ENCODE measurements at places on chromosomes 1 and 21.
A peak's percentile ranks its signal among the peaks of the same experiment; 100 is the strongest.

GRCh38 chr1:117567976-117568375, 37.9 kb upstream of the TENT5C start:
- no peak for DNase-seq

GRCh38 chr1:202247837-202248795, 54.5 kb downstream of the LGR6 start:
- DNase-seq, result no peak

DNA sequence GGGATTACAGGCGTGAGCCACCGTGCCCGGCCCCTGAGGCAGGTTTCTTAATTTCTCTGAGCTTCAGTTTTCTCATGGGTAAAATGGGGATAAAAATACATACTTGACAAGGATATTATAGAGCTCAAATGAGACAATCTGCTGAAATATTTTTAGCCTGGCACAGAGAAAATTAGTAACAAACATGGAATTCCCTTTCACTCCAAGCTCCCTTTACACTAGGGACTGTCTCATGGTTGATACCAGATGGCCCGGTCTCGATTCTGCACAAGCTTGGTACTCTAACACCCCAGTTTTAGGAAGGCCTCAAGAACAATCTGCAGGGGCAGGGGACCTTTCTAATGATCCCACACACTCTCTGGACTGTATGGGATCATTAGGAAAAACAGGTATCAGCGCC, 671.7 kb downstream of the SMYD3 start:
- DNase-seq, result no peak

GRCh38 chr1:29563571-29563970, 327.2 kb downstream of the PTPRU start:
- no peak for DNase-seq

GRCh38 chr21:25577424-25578055, 29.7 kb downstream of the MRPL39 start:
- no peak for DNase-seq

DNA sequence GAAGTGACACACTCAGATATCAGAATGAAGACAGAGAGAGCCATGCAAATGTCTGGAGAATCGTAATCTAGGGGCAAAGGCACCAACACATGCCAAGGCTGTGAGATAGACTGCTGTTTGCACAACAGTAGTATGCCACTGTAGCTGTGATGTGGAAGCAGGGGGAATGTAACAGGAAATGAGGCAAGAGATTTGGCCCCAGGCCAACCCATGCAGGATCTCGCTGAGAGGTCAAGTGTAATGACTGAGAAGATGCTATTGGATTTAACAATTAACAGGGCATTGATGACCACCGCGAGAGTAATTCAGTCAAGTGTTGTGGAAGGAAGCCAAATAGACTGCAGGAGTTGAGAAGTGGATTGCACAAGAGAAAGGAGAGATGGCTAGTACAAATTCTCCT, 107.3 kb upstream of the ST6GALNAC5 start:
- no peak for DNase-seq

DNA sequence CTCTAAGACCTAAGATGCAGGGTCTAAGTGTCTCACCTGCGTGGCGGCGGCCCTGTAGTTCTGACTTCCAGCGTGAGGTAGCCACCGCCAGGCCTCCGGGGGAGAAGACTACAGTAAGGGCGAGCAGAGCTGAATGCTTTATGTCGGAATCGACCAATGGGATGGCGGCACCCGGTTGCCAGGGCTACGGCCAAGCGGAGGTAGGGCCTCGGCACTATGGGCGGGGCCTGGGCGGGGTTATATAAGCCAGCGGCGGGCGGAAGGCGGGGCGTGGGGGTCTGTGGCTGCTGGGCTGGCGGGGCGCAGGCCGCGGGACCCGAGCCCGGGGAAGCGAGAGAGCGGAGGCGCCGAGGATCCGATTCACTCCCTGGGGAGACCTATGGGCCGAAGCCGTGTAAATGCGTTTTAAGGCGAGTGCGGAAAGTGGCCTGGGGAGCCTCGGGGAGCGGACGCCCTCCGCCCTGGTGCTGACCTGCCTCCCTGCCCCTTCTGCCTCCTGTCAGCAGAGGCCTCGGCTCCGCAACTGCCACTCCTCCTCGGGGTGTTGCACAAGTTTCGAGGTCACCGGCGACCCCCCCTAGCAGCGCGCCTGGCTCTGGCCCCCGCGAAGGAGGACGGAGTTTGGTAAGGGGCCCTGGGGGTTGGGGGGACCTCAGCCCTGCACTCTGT, at the start of gene AZIN2:
AZIN2 (plus strand) TSS at position 269 of the 669 bp plus-strand sequence. CDS start 1,097 bp downstream, outside the sequence.
- DNase-seq, result peak; percentile 93

GRCh38 chr1:245319094-245319493, 164.3 kb downstream of the KIF26B start:
- no peak for DNase-seq

GRCh38 chr1:56097713-56098112, 481.6 kb downstream of the PLPP3 start:
- DNase-seq, result no peak

GRCh38 chr1:33152685-33153432, 29.0 kb downstream of the TRIM62 start:
- no peak for DNase-seq

DNA sequence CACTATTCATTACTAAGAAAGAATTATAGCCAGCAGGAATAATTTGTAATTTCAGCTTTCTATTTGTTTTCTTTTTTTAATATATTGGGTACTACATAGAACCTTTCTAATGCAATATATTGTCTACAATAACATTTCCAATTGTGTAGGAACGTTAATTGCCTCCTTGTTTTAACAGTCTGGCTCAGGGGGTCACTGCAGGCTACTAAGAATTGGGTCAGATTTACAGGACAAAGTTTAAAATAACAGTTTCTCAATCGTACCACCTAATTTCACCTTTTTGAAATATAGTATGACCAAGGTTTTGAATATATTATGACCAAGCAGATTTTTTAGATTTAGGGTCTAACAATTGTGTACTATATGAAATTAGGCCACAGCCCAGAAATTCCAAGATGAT, 2.4 kb downstream of the CFH start:
- no peak for DNase-seq

GRCh38 chr1:207342332-207342731, 20.9 kb downstream of the CD55 start:
- DNase-seq, result no peak

- DNase-seq, result no peak
These were observed 31.7 kb downstream of the RCSD1 start for GRCh38 chr1:167661527-167662426.

- no peak for DNase-seq
These were observed 112.7 kb downstream of the PRDM2 start for GRCh38 chr1:13812456-13813397.

- no peak for DNase-seq
These were observed 99.5 kb downstream of the CC2D1B start for GRCh38 chr1:52266507-52266906.

- no peak for DNase-seq
These were observed 40.6 kb downstream of the LHX4 start for GRCh38 chr1:180270530-180271271.

- DNase-seq, result no peak
These were observed 65.9 kb downstream of the SLC37A1 start for GRCh38 chr21:42579456-42580075.

DNA sequence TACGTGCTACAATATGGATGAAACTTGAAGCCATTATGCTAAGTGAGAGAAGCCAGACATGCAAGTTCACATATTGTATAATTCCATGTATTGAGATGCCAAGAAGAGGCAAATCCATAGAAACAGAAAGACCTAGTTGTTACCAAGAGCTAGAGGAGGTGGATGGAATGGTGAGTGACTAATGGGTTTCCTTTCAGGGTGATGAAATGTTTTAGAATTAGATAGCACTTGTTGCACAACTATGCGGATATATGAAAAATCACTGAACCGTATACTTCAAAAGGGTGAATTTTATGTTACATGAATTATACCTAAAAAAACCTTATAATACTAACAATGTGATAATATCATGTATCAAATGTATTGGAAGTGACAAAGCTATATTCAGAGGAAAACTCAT, 18.1 kb downstream of the EPHA10 start:
- no peak for DNase-seq

- no peak for DNase-seq
These were observed 200.4 kb downstream of the HMCN1 start for GRCh38 chr1:185934476-185935189.

DNA sequence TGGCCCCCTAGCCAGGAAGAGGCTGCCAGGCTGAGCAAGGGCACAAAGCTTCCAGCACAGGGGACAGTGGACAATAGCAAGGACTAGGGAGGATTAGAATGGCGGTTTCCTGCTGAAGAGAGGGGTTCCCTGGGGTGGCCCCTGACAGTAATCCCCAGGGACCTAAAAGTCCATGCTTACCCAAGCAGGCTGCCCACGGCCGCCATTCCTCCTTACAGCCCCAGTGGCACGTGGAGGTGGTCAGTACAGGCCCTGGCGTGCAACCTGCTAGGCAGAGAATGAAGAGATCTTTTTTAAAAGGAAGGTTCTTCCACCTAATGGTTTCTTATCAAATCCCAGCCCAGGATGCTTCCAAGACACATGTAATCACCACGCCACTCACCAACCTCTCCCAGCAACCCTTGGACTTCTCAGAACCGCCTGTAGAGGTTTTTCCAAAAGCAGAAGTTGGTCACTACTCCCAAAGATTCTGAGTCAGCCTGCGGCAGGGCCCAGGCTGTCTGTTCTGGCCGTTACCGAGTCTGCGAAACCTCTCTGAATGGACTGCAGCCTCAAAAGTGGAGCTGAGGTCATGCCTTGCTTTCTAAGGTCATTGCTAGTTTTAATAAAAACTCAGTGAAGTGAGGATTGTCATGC, 926 bp downstream of the MRPL55 start:
- DNase-seq, result no peak

DNA sequence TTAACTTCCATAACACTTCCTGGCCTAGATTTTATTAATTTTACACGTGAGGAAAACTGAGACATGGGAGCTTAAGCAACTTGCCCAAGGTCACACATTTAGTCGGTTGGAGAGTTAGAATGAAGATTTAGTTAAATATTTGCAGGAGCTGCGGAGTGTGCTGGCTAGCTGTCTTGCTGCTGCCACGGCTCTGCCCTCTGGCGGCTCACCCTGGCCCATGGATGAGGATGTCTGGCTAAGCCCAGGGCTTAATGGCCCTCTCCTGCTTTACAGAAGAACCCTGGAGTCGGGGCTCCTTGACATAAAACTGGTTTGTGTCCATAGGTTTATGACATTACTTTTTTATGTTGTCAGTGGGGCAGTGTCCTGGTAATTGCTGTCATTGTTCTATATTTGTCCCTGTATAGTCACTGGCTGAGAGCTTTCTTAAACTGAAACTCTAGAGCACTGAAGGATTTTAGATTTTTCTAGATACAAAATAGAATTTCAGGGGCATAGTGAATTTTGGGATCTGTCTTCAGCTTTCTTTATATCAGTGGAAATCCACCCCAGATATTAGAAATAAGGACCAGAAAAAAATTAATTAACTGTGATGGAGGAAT, 88.9 kb upstream of the WLS start:
- peak; percentile 56 for DNase-seq

- DNase-seq, result peak; percentile 44
These were observed 5.7 kb upstream of the ATG4C start for GRCh38 chr1:62778208-62778607.

DNA sequence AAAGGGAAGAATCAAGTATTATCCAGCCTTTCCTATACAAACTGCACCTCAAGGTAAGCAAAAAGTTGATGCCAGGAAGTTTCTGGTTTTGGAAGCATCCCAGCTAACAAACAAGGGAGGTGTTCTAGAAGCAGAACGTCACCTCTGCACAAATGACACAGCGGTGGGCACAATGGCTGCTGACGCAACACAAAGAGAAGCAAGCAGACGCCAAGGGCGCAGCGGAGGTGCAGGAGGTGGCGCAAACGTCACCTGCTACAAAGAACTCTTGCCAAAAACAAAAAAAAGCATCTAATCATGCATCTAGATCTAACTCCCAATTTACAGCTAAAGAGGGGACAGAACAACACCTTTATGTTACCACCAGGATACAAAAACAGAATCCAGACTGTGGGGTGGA, 88.5 kb downstream of the NPHP4 start:
- no peak for DNase-seq

DNA sequence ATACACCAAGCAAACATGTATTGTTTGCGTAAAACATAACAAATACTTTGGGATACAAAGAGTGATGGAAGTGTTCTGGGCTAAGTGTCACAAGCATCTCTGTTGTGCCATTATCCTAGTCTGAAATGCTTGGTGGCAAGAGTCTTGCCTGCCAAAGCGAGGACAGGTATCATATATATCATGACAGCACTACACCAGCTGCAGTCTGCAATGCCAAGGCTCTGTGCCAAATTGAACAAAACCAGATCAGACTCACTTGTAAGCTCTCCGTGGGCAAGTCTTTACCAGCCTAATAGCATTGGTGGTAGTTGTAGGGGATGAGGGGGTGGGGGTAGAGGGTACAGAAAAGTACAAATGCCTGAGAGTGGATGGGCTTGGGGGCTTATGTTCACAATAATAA, 119.2 kb downstream of the RWDD3 start:
- no peak for DNase-seq

DNA sequence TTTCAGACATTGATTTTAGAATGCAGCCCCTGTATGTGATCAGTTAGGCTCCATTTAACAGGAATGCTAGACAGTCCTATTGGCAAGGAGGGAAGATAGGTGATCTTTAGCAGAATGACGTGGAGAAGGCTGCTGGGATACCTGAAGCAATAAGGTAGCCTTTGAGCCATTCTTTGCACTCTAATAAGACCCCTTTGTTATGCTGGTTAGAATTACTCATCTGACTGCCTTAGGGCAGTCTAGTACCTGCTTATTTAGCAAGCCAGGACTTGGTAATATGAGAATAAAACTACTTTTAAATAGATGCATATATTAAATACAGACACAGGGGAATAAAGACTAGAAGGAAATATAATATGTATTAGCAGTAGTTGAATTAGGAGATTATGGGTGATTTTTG, 29.1 kb downstream of the NGF start:
- DNase-seq, result no peak

GRCh38 chr1:32142446-32143301, 34.8 kb downstream of the KPNA6 start:
- peak; percentile 13 for DNase-seq

DNA sequence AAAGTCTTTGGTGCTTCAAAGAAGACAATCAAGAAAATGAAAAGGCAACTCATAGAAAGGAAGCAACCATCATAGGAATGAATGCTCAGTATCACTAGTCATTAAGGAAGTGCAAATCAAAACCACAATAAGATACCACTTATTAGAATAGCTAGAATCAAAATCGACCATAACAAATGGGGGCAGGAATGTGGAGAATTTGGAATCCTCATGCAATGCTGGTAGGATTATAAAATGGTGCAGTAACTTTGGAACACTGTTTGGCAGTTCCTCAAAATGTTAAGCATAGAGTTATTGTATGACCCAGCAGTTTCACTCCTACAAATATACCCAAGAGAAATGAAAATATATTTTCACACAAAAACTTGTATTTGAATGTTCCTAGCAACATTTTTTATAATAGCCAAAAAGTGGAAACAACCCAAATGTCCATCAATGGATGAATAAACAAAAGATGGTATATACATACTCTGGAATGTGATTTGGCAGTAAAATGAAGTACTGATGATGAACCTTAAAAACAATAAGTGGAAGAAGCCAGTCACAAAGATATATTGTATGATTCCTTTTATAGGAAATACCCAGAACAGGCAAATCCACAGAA, 105.6 kb downstream of the MIS18A start:
- no peak for DNase-seq

GRCh38 chr21:33196941-33197374, 32.8 kb upstream of the IFNAR2 start:
- peak; percentile 73 for DNase-seq
